ENCODE measurements at places on chromosomes 1 and 21. TPM values are rescaled to one million over a fixed set of nuclear protein-coding genes. Genes with fewer than 3 reads are reported as not detected.

The ZYG11A gene
- not detected for total RNA-seq

The C1orf210 gene
- total RNA-seq, result 1.6 TPM

The RWDD3 gene
- total RNA-seq, result 14.7 TPM

The PRDX6 gene
- total RNA-seq, result 502 TPM

The CDA gene
- total RNA-seq, result not detected

The ILDR2 gene
- 0.42 TPM for total RNA-seq

The KCNA2 gene
- not detected for total RNA-seq

The SH2D1B gene
- not detected for total RNA-seq

The PRRX1 gene
- total RNA-seq, result not detected

The SYT6 gene
- total RNA-seq, result not detected

The FCRL5 gene
- total RNA-seq, result not detected

The RXFP4 gene
- total RNA-seq, result not detected

The AUNIP gene
- 9.4 TPM for total RNA-seq

The MTF1 gene
- total RNA-seq, result 34.7 TPM

The NRDC gene
- total RNA-seq, result 168 TPM

The LRRC38 gene
- not detected for total RNA-seq

The FCRL4 gene
- total RNA-seq, result not detected

The SORT1 gene
- total RNA-seq, result 13.3 TPM

The GPR52 gene
- total RNA-seq, result 1.2 TPM

The TCEA3 gene
- 1.5 TPM for total RNA-seq

The IRF6 gene
- 106 TPM for total RNA-seq

The LHX8 gene
- not detected for total RNA-seq

The SSU72 gene
- total RNA-seq, result 104 TPM

The RGSL1 gene
- not detected for total RNA-seq

The COA7 gene
- 38.9 TPM for total RNA-seq

The RSPH1 gene
- 0.52 TPM for total RNA-seq

The TTC39A gene
- total RNA-seq, result 0.35 TPM

The TCHHL1 gene
- total RNA-seq, result not detected

The HCRTR1 gene
- not detected for total RNA-seq

Data from MCF 10A (cell line).